ENCODE measurements at places on chromosomes 3 and 15.
A peak's percentile ranks its signal among the peaks of the same experiment; 100 is the strongest.

DNA sequence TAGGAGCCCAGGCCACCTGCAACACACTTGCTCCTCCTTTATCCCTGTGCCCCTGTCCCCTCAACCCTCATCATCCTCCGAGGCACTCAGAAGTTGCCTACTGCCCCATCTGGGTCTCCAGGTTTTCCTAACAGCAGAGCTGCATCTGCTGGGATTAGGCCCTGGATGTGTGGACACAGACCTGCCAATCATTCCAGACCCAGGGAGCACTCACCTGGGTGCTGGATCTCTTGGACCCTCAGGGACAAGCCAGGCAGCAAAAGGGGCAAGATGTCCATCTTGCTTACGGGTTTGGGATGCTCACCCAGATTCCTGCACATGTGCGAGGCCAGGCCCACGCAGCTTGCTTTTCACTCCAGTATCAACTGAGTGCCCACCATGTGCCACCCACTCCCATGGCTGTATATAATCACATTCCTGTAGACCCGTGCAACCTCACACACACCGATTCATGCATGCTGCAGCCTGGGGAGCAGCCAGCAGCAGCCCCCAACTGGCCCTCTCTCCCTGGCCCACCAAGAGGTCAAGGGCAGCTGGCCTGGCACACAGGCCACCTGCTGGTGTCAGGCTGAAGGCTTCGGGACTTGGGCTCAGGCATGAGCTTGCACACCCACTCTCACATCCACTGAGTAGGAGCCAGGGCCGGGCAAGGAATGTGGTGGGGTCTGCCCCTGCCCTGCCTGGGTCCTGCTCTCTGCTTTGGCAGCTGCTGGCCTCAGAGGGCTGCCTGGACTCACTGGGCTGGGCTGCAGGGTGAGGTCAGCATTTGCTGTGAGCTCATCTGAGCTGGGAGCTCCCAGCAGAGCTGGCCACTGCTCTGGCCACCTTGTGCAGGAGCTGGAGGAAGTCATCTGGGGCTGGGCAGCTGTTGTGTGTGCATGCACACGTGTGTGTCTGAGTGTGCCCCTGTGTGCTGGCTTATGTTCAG is 14.9 kb downstream of the PRKCD start:
- no peak for DNase-seq

GRCh38 chr15:40046721-40047414 is 7.9 kb upstream of the SRP14 start:
- DNase-seq = no peak

DNA sequence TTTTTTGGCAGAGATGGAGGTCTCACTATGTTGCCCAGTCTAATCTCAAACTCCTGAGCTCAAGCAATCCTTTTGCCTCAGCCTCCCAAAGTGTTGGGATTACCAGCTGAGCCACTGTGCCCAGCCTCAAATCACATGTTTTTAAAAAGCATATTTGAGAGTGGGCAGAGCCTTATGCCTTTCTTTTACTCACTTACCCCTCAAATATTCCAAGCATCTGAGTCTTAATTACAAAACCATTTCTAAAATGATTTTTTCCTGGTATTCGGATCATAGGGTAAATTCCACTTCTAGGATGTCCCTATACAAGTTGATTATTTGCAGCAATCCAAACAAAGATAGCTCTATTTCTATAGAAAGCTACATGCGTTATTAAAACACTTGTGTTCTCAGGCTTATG is 106.1 kb downstream of the RFTN1 start:
- DNase-seq = no peak

DNA sequence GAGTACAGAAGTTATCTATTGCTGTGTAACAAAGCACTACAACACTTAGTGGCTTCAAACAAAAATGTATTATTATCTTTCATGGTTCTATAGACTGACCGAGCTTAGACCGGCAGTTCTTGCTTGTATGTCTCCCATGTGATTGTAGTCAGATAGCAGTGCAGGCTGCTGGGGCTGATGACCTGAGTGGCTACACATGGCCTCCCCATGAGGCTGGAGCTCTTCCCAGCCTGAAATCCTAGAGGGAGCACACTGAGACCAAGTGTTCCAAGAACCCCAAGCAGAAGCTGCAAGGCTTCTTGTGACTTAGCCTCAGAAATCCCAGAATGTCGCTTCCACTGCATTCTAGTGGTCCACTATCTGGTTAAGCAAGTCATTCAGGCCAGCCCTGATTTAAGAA is 141.2 kb upstream of the TLE3 start:
- DNase-seq = no peak

DNA sequence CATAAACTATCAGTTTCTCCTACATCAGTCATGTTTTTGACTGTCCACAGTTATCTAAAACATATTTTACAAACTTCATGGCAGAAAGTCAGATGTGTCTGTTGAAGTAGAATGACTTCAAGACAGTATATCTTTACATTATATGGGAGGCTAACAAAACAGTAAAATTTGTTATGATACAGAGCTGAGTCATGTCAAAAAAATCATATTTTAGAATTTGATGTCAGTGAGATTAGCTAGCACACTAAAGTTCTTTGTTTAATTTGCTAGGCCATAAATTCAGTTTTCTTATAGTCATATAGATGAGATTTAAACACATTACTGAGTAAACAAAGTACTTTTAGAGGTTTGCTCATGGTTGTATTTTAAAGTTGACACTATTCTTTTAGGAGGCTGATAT is 80.3 kb upstream of the IGSF10 start:
- DNase-seq = no peak

- no peak for DNase-seq
Observed at GRCh38 chr15:27210176-27210575, 239.2 kb downstream of the GABRG3 start.

DNA sequence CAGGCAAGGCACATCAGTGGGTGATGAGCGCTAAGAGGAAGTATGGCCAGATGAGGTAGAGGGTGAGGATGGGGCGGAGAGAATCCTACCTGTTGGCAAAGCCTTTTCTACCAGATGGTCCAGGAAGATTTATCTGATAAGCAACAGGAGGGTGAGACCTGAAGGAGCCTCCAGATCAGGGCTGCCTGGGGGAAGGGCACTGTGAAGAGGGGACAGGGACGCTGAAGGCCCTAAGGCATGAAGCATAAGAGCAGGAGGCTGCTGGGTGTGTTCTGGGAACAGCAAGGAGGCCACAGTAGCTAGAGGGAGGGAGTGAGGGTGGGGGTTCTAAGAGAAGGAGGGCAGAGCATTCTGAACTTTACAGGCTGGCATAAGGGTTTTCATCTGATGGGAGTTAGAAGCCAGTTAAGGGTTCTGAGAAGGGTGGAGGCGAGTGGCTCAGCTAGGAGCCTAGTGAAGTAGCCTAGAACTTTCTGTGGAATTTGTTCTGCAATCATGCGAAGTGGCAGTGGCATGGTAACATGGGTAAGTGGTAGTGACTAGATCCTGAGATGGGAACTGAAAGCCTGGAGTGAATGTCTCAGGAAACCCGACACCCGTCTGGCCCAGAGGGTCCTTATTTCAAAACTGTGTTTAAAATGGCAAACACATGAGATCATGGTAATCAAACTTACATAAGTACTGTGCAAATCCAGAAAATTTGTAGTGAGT is 29.9 kb downstream of the CGNL1 start:
- DNase-seq = no peak

- peak; percentile 20 for DNase-seq
Observed at GRCh38 chr3:51799879-51800749, 21.1 kb upstream of the IQCF6 start.

GRCh38 chr3:123344907-123345594 is 103.8 kb downstream of the ADCY5 start:
- DNase-seq = no peak

- DNase-seq = no peak
Observed at GRCh38 chr15:62739082-62739481, 303.5 kb upstream of the TPM1 start.

GRCh38 chr3:143314251-143315093 is 194.9 kb downstream of the CHST2 start:
- DNase-seq = peak; percentile 24

DNA sequence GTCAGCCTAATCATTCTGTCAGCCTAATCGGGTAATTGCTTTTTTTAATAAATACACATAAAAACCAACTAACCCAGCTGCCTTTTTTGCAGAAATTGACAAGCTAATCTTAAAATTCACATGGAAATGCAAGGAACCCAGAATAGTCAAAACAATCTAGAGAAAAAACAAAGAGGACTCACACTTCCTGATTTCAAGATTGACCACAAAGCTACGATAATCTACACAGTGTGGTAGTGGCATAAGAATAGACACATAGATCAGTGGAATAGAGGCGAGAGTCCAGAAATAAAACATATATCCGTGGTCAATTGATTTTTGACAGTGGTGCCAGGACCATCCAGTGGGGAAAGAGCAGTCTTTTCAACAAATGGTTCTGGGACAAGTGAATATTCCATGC is 2.4 kb upstream of the C3orf20 start:
- no peak for DNase-seq

DNA sequence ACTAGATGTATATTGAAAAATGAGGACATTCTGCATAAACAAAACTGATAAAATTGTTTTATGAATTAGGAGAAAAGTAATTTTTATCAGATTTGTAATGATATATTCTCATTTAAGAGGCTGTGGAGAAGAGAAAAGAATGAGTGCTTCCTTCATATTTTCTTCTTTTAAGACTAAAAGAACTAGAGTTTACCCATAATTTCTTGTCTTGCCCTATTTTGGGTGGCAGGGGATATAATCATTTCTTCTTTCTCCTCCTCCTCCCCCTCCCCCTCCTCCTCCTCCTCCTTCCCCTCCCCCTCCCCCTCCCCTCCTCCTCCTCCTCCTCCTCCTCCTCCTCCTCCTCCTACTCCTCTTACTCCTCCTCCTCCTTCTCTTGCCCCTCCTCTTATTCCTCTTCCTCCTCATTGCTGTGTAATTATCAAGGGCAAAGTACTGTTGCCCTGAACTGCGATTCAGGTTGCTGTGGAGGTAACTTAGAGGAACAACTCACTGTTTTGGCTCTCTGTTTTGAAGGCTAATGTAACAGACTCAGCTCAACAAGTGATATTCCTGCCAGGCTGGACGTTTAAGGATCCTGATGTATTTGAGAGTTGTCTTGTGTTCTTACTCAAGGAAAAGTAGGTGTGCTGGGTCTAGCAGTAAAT is 555.4 kb downstream of the AGBL1 start:
- no peak for DNase-seq

DNA sequence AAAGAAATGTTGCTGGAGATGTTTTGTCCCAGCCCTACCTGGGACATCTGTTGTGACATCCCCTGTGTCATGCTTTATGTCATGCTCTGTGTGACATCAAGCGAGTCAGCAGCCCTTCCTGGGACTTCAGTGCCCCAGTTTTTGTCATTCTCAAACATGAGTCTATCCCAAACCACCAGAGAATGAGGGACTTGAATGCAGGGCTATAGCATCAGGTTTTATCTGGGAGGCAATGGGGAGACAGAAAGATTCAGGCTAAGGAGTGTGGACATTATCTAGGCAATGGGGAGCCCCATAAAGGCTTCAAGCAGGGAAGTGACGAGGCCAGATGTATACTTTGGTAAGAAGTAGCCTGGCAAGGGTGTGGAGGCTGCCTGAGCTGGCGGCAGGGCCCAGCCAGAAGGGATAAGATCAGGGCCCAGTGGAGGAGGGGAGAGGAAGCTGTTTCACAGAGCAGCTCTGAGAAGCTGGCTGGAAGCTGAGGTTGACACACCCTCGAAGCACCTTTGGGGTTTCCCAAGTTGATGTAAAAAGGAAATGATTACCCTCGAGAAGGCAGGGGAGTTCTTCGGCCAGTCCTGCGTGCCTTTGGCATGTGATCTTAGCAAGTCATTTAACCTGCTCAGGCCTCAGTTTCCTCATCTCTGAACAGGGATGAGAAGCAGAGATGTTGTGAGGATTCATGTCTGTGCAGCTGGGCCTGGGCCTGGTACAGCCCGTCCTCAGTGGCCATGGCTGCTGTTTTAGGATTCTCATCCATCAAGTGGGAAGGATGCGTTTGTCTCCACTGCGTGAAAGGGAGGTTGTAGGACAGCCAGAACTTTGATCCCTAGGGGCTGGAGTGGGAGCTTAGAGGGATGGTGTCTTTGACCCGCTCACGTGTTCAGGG is 34.3 kb downstream of the IRAK2 start:
- DNase-seq = peak; percentile 27

- DNase-seq = no peak
Observed at GRCh38 chr15:77508541-77509243, 88.0 kb downstream of the HMG20A start.

- DNase-seq = no peak
Observed at GRCh38 chr3:55089211-55089610, 161.4 kb upstream of the LRTM1 start.

- no peak for DNase-seq
Observed at GRCh38 chr3:188583341-188584161, 429.6 kb downstream of the LPP start.

- no peak for DNase-seq
Observed at GRCh38 chr3:60585918-60586317, 665.3 kb downstream of the FHIT start.

Data from BE2C (cell line).